ENCODE measurements at places on chromosomes 7 and 10.

DNA sequence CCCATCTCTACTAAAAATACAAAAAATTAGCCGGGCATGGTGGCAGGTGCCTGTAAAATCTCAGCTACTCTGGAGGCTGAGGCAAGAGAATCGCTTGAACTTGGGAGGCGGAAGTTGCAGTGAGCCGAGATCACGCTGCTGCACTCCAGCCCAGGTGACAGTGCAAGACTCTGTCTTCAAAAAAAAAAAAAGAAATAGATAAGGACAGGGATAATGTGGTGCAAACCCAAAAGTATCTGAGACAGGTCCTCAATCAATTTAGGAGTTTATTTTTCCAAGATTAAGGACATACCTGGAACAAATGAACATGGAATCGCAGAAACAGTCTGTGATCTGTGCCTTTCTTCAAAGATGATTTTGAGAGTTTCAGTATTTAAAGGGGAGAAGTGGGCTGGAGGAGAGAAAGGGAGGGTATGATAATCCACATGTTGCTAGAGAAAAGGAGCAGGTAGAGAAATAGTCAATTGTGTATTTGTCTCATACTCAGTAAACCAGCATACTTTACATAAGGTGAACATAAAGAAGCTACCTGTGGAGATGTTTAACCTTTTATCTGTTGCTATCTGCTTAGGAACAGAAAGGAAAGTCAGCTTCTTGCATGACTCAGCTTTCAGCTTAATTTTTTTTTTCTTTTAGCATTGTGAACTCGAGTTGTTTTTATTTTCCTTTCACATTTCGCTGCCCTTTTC is 4.9 kb upstream of the MTPN start:
- DNase-seq, result no peak

DNA sequence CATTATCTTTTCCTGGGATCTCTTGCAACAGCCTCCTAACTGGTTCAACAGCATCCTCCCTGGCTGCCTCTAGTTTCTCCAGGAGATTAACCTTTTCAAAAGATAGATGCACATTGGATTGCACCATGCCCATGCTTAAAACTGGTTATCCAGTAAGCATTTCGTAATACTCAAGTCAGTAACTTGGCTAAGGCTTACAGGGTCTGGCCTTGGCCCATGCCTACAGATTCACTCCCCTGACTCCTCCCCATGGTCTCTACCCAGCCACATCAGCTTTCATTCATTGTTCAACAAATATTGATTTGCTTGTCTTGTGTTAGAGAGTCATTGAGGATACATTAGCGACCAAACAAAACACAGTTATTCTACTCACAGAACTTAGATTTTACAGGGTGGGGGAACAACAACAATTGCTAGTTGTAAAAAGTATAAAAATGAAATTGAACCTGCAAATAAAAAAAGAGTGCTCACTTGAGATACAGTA is 1.8 kb upstream of the KIF20B start:
- no peak for DNase-seq

- DNase-seq, result no peak
These were observed 40.3 kb upstream of the ARID5B start for GRCh38 chr10:61860964-61861758.

DNA sequence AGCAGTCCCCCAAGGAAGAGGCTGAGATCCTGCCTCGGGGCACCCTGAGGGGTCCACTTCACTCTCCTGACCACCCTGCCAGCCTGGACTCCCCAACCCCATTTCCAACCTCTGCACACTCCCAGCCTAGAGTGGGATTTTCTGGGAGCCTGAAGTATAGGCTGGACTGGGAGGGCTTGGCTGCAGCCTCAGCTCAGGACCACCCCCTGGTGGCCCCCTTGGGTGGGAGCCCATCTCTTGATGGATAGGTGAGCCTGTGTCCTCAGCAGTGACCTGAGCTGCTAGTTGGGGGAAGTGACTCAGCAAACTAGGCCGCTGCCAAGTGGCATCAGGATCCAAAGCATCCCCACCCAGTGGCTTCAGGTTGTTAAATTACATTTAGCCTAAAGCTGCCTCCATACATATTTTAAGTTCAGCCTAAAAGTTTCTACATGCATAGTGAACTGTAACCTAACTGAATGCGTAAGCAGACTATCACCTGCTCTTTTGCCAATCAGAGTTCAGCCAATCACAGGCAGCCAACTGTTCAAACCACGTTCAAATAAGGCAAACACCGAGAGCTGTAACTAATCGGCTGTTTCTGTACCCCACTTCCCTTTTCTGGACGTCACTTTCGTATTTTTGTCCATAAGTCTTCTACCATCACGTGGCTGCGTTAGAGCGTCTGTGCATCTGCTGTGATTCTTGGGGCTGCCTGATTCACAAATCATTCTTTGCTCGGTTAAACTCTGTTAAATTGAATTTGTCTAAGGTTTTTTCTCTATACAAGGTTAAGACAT is 144.0 kb downstream of the PLPP4 start:
- DNase-seq, result peak; percentile 76

DNA sequence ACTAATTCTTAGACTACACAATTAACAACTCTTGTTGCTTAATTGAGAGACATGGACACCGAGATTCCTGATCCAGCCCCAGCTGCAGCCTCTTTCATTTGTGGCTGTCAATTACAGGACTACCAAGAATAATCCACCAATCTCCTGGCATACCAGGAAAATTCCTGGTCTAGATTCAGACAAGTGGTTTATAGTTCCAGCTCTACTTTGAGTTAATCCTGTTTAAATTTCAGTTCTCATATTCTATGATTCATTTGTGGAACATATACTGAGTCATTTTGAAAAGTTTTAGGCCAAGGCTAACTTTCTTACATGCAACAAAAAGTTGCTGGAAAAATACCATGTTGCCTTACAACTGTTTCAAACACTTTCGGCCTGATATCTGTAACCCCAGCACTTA is 253.5 kb downstream of the MAGI2 start:
- DNase-seq, result no peak

- no peak for DNase-seq
These were observed 566.4 kb downstream of the SORCS3 start for GRCh38 chr10:105207476-105207995.

DNA sequence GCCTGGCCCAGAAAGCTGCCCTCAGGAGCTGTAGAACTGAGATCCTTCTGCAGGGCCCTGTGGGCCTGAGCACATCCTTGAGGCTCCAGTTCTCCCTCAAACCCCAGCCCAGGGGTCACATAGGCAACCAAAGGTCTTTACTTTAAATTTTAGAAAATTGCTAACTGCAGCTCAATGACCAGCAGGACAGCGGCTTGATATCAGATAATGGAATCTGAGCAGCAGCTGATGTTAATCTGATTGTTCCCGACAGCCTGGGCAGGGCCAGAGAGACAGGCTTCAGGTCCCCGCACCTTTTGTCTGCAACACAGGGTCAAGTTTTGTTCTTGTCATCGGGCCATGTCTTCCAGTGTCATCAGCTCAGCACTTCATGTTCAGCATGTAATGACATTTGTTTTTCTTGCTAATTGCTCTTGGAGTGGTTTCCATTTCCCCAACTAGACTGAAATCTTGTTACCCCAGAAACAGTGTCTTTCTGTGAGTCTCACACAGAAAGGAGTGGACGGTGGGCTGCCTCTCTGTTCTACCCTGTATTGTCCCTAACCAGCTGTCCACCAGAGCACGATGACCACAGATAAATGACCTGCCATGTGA is 91.0 kb downstream of the PAXIP1 start:
- DNase-seq, result no peak

- no peak for DNase-seq
These were observed 8.9 kb upstream of the PNLIP start for GRCh38 chr10:116536810-116537209.

- no peak for DNase-seq
These were observed 657.8 kb downstream of the SORCS1 start for GRCh38 chr10:106506526-106507283.

DNA sequence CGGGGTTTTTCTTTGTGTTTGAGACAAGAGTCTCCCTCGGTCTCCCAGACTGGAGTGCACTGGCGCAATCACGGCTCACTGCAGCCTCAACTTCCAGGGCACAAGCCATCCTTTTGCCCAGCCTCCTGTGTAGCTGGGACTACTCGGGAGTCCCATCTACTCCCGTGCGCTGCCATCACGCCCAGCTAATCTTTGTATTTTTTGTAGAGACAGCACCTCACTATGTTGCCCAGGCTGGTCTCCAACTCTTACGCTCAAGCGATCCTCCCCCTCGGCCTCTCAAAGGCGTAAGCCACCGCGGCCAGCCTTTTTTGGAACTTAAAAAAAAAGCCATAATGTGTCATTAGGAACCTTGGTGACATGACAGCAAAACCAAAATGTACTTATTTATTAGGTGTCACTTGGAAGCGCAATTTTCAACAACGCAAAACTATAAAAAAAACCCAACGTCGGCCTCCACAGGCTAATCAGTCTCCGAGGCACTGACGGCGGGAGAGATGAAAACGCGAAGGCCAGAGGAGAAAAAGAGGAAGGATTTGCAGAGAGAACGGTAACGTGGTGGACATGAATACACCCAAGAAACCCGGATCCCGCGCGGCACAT is 911 bp upstream of the HNRNPH3 start:
- DNase-seq, result no peak

DNA sequence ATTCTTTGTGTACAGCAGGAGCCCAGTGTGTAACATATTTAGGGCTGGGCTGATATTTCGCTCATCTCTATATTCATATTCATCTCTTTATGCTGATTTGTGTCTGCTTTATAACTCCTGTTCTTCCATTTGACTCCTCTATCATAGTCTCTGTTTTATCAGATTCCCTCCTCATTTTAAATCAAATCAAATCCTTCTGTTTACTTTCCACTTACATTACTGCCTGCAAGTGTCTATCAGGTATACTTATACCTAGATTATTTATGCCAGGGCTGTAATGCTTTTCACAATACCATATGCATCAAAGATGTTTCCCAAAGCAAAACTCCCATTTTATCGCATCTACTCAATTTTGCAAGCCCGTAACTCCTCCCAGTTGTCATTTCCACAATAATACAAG is 990.7 kb downstream of the SORCS1 start:
- no peak for DNase-seq

DNA sequence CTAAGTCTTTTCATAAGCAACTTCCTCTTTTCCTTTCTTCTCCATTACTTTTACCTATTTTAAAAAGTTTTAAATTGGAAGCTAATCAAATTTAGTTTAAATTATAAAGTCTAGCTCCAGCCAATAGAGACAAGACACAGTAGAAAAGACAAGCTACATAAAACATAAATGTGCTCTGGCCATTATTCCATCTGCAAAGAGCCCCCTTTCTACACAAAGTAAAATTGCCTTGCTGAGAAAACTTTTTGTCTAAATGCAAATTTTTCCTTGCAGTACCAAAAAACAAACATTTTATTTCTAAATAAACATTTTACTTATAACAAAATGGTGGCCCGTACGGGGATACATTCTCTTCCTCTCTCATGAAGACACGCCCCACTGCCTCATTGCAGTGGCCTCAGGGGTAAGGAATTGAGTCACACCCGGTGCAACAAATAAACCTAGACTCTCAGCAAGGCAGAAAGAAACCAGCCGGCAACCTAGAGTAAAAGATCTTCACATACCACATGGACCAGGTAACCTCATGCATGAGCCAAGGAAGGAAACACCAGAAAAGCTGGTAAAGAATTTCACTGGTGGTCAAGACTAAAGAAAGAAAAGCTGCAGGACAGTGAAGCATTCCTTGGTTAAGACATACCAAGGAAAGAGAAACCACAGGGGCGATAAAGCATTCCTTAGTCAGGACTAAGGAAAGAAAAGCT is 71.6 kb upstream of the ZNF746 start:
- peak; percentile 96 for DNase-seq

DNA sequence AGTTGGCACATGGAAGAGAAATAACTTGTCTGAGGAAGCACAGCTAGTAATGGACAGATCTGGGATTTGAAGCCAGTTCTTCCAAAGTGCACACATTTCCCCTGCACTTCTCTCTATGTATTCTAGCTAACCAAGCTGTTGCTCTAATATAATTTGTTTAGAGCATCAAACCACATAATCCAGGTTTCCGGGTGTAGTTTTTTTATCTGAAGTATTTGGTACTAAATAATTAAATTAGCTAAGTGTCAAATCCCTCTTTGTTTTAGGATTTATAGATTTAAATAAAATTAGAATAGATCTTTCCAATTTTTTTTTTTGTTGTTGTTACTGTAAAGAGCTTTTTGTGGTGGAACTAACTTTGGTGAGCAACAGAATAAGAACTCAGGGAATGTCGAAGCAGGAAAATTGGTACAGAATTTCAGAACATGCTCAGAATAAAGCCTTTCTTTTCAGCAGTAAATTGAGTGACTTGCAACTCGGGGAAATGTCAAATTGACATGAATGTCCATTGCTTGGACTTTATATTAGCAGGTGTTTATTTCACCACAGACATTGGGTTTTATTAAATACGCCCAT is 33.7 kb downstream of the CAMK1D start:
- no peak for DNase-seq

DNA sequence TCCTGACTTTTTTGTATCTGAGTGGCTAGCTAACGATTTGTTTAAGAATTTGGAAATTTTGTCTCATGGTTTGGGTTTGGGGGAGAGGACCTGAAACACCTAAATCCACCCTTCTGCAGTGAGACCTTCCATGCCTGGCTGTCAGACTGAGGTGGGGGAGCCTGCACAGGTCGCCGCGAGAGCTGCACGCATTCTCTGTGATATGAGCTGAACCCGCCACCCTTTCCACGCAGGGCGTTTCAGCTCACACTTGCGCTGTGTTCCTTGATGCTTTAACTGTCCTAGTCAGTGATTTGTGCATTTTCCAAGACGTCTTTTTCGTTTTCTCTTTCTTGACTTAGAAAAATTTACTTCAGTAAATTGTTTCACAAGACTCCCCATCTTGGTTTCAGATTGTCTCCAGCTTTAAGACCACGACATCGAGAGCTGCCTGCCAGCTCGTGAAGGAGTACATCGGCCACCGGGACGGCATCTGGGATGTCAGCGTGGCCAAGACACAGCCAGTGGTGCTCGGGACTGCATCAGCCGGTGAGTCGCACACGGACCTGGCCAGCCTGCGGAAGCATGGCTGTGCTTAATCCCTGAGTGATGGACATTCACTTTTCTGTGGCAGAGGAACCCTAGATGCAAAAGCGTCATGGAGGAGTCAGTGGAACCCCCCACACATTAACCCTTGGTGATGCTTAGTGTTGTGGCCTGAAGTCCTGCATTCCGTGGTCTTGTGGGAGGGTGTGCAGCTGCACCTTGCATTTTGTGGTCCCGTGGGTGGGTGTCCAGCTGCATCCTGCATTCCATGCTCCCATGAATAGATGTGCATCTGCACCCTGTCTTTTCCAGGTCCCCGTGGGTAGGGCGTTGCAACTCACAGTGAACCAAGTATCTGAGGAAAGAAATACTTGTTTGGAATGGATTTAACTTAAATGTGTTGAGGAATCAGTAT is 28.1 kb downstream of the WDR37 start:
- no peak for DNase-seq

DNA sequence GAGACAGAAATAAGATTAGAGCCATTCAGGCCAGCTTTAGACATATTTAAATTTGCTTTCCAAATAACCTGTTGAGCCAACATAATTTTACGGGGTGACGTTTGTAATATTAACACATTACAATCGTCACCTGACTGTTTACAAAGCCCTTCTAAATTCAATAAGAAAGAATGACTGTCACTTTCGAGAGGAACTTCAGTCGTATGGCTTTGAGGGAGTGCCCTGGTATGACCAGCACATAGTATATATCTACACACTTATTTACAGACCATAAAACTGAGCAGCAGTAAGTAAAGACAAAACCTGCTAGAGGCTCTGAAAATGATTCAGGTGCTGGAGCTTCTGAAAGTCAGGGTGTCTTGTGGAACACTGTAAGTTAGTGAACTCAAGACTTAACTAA is 62.4 kb downstream of the BLNK start:
- DNase-seq, result no peak

- no peak for DNase-seq
These were observed 52.0 kb downstream of the REEP3 start for GRCh38 chr10:63573068-63573697.
